ENCODE measurements at places on chromosomes 11 and 22.

DNA sequence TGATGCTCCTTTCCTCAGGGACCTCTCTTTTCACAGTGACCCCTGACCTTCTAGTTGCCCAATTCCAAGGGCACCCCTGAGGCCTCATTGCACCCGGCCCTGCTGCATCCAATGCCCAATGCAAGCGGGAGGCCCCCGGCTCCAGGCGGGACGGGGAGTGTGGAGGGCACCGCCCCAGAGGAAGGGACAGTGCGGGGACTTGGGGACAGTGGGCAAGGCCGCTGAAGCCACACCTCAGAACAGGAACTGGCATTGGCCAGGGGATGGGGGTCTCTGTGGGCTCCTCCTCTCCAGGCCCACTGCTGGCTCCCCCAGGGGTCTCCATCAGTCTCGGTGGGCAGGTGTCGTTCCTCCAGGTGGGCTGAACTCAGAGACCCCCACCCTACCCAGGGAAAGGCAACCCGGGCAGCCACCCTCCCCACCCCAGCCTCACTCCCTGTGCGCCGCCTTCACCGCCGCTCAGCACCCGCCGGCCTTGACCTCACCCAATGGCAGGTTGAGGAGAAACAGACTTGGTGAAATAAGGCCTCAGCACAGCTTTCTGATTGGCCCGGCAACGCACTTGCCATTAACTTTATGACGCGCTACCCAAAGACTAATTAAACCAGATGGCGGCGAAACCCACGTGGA, 1312.0 kb downstream of the BRD1 start:
- DNase-seq: no peak

DNA sequence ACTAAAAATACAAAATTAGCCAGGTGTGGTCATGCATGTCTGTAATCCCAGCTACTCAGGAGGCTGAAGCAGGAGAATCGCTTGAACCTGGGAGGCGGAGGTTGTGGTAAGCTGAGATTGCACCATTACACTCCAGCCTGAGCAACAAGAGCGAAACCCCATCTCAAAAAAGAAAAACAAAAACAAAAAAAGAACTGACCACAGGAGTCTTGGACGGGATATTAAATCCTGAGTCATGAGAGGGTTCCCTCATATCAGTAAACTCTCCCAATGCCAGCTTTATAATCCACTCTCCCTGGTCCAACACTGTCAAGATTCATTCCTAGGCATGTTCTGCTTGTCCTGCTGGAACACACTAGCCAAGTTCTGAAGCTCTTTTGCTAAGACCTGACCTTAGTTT, 61.5 kb upstream of the EP300 start:
- DNase-seq: no peak

DNA sequence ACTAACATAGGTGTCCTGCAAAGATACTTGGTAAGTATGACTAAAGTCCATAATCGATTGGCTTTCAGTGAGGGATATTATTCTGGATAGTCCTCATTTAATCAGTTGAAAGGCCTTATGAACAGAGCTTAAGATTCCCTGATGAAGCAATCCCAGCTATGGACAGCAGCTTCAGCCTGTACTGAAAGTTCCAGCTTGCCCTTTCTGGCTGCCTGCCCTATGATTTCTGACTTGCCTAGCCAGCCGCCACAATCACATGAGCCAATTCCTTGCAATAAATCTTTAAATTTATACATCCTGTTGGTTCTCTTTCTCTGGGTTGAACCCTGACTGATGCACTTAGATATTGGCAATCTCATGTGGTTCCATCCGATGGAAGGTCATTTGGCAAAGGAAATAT, 759.0 kb upstream of the API5 start:
- no peak for DNase-seq

- DNase-seq: no peak
Measured at GRCh38 chr11:132423266-132423665, 1052.9 kb downstream of the NTM start.

GRCh38 chr22:44685384-44686056, 16.5 kb upstream of the PRR5 start:
- DNase-seq: peak; percentile 72

- DNase-seq: no peak
Measured at GRCh38 chr11:8532475-8532874, 61.6 kb downstream of the STK33 start.

Data from GM23338 (cell line).